Fibroblast of lung (primary cell): ENCODE measurements at places on chromosomes 2 and 18.

- no peak for DNase-seq
These were observed 89.4 kb upstream of the MCFD2 start for GRCh38 chr2:47004905-47005495.

- DNase-seq, result no peak
These were observed 61.8 kb downstream of the MREG start for GRCh38 chr2:215951558-215951957.

GRCh38 chr2:42788-43187, 3.5 kb downstream of the FAM110C start:
- no peak for DNase-seq

DNA sequence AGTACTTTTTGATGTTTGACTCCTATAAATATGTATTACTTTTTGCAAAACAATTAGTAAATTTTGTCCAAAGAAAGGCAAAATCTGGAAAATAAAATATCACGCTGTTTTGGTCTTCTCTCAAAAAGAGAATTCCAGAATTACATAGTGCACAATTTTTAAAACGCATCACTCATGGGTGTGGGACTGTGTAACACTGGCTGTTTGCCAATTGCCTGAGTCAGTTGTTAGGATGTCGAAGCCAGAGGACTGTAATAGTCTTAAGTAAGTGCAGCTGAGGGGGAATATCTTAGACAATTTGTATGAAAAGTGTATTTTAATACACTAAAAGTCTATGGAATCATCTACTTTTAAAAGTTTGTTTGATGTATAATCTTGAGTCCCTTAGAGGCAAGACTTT, 24.1 kb upstream of the EPHA4 start:
- peak; percentile 74 for DNase-seq

DNA sequence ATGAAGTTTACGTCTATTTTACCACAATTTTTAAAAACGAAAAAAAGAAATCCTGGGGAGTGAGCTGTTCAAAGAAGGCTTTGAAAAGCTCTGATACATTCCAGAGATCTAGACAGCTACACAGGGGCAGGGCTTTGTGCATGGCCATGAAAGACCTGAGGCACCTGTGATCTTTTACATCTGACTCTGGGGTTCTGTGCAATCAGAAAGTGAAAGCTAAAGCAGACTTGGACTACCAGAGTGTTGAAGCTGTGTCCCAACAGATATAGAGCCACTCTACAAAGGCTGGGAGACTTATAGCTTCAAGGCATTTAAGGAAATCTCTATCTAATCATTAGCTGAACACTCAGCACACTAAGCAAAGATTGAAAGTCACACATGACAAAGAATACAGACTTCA, 34.1 kb downstream of the PARD6G start:
- no peak for DNase-seq

GRCh38 chr2:28681158-28681571, 70.5 kb upstream of the PPP1CB start:
- peak; percentile 79 for DNase-seq

DNA sequence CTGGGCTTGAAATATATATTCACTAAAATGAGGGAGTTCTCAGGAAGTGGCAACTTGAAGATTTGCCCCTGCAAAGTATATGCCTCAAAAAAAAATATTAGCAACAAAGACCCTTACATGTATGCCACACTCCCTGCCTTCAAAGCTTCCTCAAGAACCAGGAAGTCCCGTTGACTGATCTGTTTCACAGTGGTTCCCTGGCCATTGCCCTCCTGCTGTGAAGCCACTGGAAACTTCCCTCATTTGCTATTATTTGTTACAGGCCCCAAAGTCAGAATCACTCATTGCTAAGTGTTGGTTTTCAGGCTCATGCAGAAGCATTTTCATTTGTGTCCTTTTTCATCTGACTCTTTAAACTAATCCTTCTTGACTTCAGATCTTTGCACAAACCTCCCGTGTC, 421.5 kb downstream of the ZNF521 start:
- no peak for DNase-seq

DNA sequence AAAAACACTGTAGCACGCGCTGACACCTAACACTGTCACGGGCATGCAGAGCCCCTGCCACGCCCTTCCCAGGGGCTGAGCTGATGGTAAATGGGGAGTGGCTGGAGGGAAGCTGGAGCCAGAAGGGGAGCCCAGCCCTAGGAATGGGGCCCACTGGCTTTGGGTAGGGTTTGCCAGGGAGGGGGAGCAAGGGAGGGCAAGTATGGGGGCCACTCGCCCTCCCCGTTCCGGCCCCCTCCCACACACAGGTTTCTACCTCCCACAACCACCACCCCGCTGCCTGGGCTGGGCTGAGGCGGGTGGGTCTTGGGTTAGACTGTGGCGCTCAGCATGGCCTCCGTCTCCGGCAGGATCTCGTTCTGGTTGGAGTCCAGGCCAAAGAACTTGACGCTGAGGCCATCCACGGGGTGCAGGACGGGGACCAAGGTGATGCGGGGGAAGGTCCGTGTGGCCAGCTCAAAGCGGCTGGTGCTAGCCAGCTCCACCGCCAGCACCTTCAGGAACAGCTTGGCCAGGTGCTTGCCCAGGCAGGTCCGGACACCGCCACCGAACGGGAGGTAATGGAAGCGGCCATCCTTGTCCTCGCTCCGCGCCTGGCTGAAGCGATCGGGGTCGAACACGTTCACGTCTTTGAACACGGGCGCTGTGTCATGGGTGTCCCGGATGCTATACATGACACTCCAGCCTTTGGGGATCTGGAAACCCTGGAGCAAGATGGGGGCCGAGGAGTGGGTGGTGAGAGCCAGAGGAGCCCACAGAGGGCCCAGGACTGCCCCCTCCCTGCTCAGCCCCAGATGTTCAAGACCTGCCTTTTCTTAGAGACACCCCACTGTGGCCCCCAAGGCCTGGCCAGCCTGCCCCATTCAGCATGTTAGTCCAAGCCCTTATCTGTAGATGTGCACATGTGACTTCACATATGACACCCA, 15.5 kb downstream of the CYP26B1 start:
- no peak for DNase-seq

GRCh38 chr2:136444323-136444722, 321.0 kb upstream of the THSD7B start:
- DNase-seq, result no peak

GRCh38 chr2:113209011-113209645, 35.4 kb downstream of the PSD4 start:
- peak; percentile 64 for DNase-seq

- DNase-seq, result no peak
These were observed 81.6 kb upstream of the CTDP1 start for GRCh38 chr18:79597831-79598632.

DNA sequence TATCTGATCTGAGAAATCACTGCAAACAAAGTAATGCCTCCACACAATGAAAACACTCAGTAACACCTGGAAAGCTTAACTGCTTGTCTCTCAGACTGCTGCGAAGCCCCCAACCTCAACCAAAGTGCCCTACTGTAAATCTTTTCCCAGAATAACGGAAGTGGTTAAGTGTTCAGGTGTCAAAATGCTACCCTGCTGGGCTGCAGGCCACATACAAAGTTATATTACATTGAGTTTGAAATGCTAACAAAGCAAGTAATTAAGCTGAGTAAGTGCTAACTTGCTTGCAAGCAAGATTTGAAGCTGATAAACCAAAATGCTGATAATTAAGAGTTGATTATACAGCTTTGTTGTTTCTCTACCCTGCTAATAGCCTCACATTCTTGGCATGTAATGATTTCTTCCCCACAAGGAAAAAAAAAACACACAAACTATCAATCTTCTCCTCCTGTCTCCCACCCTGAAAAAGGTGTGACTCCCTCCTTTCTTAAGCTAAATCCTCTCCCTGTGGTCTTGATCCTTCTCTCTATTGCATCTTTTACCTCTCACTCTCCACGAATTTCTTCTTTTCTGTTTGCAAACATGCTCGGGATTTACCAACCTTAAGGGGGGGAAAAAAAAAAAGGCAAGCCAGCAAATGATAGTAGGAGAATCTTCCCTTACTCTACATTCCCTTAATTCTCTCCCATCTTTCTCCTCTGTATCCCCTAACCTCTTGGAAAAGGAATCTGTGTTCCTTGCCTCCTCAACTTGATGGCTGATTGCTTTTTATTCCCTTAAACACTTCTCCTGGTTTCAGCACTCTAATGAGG, 266.8 kb upstream of the SIX3 start:
- DNase-seq, result no peak

DNA sequence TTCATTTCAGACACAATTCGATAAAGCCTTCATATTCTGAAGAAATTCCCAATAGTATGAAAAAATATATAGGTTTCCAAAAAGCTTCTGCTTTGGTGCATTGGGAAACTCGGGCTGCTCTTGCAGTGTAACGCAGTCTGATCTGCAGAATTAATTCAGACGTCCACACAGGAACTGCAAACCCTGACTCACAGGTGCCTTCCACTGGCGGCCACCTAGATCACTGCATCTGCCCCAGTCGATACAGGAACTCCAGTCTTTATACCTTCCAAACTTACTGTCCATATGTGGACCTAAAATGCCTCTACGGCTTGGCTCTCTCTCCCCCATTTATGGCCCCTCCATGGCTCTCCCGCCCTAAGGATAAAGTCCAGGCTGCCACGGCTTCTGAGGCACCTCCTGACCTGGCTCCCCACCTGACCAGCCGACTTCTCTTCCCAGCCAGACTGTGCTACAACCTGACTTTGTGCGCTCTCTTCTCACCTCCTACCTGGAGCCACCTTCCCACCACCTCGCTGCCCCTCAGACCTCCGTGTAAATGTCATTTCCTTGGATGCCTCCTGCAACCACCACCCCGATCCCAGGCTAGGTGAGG, 39.7 kb downstream of the L3MBTL4 start:
- no peak for DNase-seq
